Esophagus squamous epithelium (tissue), 5 donors: ENCODE measurements at places on chromosomes 12 and 14.

- DNase-seq = no peak
Observed at GRCh38 chr14:52051871-52052270, 17.0 kb downstream of the NID2 start.

GRCh38 chr12:6852651-6853354 is 853 bp downstream of the USP5 start:
- DNase-seq = no peak

DNA sequence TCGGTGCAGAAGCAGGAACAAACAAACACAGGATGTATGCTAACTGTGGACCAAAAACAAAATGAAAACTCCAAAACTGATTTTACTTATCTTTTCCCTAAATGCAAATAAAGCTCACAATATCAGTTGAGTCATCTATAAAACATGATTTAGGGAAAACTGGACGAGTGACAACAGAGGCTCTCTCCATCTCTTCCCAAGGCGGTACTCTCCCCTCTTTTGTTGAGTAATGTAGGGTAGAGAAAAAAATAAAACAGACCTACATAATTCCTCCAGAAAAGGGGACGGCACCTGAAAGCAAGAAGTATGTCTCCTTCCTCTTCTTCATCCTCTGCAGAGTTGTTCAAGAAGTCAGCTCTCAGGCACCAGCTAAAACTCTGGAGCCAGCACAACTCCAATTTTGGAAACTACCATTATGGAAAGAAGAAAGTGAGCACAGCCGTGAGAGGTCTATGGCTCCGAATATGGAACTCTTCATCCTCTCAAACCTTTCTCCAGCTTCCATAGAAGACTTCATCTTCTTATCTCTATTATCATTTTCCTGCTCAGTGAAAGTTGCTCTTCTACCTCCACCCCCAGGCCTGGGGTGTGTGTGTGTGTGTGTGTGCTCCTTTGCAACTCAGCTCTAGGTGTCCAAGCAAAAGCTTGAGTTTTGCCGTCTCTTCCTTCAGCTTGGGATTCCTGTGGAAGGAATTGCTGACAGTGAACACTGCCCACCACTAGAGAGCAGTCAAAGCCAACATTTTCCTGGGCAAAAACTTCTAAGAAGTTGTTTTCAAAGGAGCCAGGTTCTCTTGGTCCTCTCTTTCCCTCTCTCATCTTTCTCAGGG is 155.4 kb downstream of the DIO2 start:
- no peak for DNase-seq

DNA sequence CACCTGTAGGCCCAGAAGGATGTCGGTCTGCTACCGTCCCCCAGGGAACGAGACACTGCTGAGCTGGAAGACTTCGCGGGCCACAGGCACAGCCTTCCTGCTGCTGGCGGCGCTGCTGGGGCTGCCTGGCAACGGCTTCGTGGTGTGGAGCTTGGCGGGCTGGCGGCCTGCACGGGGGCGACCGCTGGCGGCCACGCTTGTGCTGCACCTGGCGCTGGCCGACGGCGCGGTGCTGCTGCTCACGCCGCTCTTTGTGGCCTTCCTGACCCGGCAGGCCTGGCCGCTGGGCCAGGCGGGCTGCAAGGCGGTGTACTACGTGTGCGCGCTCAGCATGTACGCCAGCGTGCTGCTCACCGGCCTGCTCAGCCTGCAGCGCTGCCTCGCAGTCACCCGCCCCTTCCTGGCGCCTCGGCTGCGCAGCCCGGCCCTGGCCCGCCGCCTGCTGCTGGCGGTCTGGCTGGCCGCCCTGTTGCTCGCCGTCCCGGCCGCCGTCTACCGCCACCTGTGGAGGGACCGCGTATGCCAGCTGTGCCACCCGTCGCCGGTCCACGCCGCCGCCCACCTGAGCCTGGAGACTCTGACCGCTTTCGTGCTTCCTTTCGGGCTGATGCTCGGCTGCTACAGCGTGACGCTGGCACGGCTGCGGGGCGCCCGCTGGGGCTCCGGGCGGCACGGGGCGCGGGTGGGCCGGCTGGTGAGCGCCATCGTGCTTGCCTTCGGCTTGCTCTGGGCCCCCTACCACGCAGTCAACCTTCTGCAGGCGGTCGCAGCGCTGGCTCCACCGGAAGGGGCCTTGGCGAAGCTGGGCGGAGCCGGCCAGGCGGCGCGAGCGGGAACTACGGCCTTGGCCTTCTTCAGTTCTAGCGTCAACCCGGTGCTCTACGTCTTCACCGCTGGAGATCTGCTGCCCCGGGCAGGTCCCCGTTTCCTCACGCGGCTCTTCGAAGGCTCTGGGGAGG is at the start of gene LTB4R:
LTB4R (plus strand) TSS at position 857 of the 959 bp plus-strand sequence. CDS start 4,150 bp downstream, outside the sequence.
- no peak for DNase-seq

DNA sequence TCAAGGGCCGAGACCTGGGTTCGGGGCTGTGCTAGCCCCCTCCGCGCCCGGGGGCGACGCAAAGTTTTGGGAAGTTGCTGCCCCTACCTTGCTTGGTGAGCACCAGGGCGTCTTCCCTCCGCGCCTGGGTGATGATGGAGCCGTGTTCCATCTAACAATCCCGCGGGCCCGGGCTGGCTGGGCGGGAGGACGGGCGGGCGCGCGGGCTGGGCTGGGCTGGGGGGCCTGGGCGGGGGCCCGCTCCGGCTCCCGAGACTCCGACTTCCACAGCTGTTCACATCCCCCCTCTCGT is 298 bp downstream of the CTDSP2 start:
- DNase-seq = no peak
